ENCODE measurements at places on chromosomes 1 and 21.

DNA sequence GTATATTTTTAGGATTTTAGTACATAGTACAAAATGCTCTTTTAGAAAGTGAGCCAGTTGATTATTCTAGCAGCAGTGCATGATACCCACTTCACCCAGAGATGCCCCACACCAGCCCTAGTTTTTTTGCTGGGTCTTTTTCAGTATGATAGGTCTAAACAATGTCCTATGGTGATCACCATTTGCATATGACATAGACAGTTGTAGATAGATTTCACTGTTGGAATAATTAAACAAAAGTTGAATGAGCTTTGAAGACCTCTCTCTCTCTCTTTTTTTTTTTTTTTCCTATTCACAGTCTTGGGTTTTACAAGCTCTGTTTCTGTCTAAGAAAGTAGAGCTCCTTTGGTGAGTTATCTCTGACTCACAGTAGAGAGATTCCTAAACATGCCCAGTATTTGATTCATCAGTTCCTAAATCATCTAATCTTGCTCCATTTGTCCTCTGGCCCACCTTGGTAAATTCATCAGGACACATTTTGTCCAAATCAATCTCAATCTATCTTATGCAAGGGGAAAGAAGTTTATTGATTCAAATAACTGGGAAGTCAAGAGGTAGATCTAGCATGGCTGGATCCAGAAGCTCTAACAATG lies 44.7 kb upstream of the VAV3 start:
- no peak for DNase-seq

- no peak for DNase-seq
Measured at GRCh38 chr1:188904201-188904600, 1573.5 kb downstream of the BRINP3 start.

GRCh38 chr1:66981679-66982078 lies 56.9 kb downstream of the MIER1 start:
- peak; percentile 10 for DNase-seq

- DNase-seq = no peak
Measured at GRCh38 chr1:110857964-110858948, 14.7 kb upstream of the CD53 start.

DNA sequence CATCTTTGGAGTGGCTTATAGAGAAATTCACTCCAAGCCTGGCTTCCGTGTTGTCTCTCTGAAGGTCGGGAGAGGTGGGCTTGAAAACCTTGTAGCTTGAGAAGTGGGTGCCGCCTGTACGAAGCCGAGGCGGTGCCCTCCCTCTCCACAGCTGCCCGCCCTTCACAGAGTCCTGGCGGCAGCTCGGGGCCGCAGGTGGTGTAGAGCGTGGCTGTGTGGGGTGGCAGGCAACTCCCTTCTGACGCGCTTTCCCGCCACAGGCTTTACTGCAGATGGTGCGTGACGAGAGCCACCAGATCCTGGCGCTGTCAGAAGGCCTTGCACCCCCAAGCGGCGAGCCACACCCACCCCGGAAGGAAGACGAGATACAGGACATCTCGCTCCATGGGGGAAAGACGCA lies 33.1 kb upstream of the DIP2A start:
- peak; percentile 9 for DNase-seq

DNA sequence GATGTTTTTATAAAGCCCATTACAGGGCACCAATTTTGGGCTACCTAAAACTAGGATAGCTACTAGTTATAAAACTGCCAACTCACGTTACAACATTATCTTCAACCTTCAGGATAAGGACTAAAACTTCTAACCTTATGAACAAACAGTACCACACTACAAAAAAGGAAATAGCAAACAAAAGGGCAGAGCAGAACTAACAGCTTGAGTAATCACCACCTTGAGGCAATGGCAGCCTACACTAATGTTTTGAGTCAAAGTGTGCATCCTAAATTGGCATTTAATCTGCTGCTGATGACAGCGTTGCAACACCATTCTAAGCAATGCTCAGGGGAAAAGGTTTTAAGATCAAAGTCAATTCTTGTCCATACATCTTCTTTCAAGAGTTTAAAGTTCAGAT lies 27.2 kb downstream of the PTP4A2 start:
- no peak for DNase-seq

DNA sequence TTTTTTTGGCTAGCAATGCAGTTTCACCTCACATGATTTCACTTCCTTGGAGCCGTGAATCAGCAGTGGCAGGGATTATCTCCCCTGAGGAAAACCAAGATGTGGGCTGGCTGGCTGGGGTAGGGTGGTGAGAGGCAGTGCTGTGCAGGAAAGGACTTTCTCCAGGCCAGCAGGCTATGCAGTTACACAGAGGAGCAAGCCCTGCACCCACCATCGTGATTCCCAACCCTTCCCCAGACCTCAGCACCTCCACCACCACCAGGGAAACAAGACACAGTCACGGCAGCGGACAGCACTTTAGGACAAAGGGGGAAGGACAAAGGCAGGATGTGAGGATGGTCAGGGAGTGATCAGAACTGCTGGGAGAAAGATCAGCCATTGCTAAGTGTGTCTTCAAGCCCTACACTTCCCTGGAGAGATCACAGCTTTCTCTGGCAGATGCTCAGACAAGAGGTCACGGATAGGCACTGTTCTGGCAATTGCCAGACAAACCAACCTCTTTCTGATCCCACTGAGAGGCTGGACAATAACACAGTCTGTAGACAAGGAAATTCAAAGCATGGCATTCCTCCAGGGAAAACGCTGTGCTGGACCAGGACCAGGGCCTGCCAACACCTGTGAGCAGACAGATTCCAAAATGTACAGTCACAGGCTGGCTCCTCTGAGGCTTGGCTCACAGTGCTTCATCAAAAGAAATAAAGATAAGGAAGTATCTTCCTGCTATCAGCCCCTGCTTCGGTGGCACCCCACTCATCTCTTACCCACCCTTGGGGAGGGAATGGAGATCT lies 509.4 kb downstream of the SMYD3 start:
- no peak for DNase-seq

- DNase-seq = no peak
Measured at GRCh38 chr1:185636848-185637247, 97.3 kb upstream of the HMCN1 start.

DNA sequence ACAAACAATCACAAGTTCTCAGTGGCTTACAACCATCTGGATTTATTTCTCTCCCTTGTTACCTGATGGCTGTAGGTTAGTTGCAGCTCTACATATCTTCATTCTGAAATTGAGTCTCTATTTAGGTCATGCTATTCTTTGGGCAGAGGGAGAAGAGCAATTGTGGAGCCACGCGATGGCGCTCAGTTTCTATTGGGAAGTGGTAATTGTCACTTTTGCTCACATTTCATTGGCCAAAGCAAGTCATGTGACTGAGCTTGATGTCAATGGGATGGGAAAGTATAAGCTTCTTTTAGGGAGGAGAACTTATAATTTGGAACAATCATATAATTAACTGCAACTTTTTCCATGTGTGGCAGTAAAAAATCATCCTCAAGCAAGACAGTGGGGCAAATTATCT lies 166.5 kb downstream of the LMO4 start:
- DNase-seq = no peak

DNA sequence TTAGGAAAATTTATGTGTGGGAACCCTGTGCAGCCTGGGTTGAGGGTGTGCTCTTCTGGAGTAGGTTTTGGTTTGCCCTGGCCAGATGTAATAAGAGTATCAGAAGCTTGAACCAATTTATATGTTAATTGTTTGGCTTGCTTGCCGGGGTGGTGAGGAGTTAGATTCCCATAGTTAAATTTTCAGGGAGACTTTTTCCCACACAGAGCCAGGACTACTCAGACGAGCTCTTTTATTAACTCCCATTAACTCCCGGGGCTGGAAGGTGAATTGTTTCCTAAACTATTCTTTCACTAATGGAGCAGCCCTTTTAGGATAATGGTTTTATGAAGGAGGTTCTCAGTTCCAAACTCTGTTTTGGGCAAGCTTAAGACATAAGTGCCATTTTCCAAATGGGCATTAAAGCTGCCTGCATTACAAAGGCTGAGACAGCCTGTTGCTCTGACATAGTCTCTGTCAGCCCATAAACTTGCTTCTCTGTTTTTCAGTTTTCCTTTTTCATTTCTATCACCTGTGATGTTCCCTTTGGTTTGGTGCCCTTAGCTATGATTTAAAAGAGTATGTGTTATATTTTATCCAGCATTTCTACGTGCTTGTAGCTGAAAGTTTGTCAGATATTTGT lies 18.0 kb upstream of the RAB3GAP2 start:
- DNase-seq = no peak

DNA sequence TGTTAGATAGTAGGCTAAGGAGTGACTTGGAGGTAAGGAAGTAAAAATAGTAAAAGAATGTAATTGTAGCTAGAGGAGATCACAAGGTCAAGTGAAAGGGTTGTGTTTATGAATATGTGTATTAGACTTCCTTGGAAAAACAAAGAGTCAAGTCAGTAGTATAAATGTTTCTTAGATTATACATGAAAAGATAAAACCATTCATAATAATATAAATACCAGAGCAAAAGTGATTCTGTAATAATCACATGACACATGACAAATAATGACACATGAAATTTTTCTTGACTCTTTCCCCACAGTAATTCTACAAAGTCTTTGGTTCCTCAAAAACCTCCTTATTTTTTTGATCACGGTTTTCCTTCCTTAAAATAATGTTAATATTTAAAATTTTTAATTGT lies 56.4 kb downstream of the IVNS1ABP start:
- DNase-seq = no peak

GRCh38 chr21:14833241-14833640 lies 231.6 kb downstream of the NRIP1 start:
- DNase-seq = no peak

GRCh38 chr1:199403531-199404116 lies 623.9 kb upstream of the NR5A2 start:
- DNase-seq = no peak

- no peak for DNase-seq
Measured at GRCh38 chr1:30919025-30919881, 10.7 kb upstream of the SDC3 start.

DNA sequence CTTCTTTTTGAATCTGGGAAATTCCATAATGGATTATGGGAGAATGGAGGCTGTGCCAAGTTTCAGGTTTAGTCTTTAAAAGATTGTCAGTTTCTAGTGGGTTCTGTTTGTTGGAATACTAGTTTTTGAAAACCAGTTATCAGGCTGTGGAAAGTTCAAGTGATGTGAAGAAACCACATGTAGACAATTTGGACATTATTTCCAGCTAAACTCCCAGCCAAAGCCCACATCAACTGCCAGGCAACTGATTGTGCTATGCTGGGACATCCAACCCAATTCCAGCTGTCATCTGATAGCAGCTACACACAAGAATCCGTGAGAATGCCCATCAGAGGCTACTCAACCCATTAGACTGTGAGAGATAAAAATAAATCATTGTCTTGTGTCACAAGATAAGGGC lies 546.1 kb upstream of the ADAMTS5 start:
- DNase-seq = no peak

DNA sequence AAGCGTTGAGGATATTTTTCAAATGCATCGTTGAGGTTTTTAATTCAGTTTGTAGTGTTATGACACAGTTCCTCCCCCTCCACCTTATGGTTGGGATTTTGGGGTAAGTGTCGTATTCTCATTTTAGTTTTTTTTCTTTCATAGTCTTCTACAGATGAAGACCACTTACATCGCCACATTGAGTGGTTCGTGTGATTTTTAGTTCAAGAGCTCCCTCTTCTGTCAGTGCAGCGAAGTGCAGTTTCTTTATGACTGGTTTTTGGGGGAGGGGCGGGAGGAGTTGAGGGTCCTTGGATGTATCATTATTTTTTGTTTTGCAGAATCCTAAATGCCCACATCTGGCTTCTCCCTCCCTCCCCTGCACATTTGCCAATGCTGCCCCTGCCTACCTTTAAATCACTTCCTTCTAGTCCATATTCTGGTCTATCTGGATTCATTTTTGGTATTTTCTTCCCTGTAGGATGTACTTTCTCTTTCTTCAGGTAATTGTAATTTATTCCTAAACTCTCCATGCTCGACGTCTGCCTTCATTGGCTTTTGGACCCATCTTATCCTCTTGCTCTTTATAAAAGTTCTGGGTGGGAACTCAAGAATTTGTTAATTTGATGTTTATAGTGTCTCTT lies 433.1 kb downstream of the CAMTA1 start:
- no peak for DNase-seq

DNA sequence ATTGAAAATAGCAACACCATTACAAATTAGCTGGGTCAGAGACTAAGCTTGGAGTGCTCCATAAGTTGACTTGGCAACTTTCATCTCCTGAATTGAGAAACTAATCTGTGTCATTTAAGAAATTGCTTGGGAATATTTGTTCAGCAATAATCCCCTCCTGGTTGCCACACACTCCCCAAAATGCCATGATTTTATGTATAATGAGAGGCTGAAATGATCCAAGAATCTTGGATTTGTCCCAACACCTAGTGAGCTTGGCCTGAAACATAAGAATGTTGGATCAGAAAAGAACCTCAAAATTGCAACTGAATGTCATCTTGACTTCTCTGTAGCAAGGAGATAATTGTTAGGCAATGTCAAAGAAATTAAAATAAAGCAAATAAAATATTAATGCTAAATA lies 805.9 kb upstream of the ADAMTS5 start:
- no peak for DNase-seq

Measured in T-helper 9 cell (primary cell).